ENCODE measurements at places on chromosomes 2 and 18. TPM values are rescaled to one million over a fixed set of nuclear protein-coding genes. Genes with fewer than 3 reads are reported as not detected.
A peak's percentile ranks its signal among the peaks of the same experiment; 100 is the strongest.

EML6 gene
- total RNA-seq = 6.6 TPM

SKOR2 gene
- total RNA-seq = not detected

- DNase-seq = no peak
These were observed 134.0 kb downstream of the C2orf74 start for GRCh38 chr2:61295981-61296380.

- DNase-seq = no peak
These were observed 44.8 kb upstream of the EHBP1 start for GRCh38 chr2:62660582-62661262.

DNA sequence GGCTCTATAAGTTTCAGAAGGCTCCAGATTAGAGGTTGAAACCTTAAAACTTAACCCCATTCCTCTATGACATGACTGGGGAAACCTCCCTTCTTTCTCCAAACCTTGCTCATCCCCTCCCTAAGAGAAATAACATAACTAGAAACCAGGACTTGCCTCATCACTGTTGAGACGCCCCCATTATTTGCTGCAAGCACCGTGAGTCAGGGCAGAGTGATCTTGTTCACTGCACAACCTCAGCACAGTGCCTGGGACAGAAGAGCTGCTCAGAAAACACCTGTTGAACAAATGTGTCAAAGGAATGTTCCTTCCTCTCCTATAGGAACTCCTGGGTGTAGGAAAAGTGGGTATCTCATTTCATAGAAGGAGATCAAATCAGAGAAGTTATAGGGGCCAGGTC is 132.7 kb upstream of the CTAGE1 start:
- DNase-seq = no peak

NT5C1B gene
- not detected for total RNA-seq

DNA sequence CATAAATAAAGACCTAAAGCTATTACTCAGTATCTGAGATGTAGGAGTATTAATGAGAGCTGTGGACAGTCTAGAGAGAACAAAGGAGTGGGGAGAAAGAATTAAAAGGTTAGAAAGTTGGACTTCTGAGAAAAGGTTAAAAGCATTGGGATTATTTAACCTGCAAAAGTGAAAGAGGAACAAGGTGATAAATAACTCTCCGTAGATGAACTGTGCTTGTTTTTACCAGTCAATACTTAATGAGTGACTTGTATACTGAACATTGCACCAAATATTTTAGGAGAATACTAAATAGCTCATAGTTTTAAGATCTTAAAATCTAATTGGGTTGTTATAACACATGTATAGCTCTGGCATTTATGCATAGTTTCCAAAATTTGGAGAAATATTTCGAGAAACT is 137.5 kb downstream of the GPD2 start:
- DNase-seq = no peak

- no peak for DNase-seq
These were observed 283.4 kb upstream of the MYT1L start for GRCh38 chr2:2614452-2614851.

TFCP2L1 gene
- 8.4 TPM for total RNA-seq

DNA sequence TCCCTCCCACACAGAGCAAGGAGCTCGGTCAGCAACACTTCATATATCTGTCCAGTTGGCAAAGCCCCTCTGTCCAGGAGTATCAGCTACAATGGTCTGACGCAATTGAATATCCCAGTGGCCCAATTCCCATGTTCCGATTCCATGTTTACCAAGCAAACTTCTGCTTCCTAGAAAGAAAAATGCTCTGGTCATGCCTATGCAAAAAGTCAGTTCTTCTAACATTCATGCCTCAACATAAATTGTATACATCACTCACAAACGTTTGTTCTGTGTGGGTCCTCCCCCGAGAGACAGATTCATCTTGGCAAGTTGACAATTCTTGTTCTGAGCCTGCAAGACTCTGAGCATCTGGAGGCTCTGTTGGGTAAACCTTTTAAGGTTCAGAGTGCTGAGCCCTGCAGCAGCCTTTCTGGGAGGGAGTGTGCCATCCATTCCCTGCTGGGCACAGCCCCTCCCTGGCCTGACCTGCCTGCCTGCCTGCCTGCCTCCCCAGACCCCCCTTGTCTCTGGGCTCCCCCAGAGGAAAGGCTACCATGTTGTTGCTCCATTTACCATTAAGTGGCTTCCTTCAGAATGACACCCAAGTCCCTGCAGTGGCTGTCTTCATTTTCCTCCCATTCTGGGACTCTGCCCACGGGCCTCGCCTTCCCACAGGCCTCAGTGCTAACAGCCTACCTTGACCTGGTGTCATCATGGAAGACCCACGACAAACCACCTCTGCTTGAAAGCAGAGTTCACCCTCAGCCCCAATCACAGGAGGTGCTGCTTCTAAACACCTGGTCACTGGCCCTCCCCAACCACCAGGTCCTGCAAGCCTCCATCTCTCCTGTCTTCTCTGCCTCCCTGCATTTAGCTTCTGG is 37.6 kb upstream of the TAF1B start:
- DNase-seq = no peak

DNA sequence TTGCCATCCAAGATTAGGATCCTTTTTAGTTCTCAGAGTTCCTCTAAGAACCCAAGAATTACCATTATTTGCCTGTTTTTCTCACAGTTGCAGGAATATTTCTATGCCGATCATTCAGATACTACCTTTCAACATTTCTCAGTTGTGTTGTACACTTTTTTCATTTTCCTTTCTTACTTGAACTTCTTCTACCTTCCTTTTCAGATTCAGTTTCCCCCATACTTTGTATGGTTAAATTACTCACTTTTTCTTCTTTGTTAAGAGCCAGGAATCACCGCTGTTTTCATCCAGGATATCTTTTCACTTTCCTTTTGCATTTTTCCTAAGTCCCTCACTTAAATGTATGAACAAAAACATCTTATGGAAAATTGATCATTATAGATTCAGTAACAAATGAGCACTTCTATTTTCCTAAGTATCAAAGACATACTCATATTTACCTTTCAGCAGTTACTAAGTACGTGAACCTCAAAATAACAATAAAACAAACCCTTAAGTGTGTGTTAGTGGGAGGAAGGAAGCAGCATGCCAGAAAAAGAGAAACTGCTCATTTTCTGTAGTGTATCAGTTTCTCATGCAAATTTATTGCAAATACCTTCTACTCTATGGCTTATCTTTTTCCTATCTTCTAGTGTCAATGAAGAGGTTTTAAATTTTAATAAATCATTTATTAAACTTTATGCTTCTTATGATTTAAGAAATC is 64.3 kb upstream of the STAT1 start:
- DNase-seq = no peak

ST8SIA3 gene
- not detected for total RNA-seq

DNA sequence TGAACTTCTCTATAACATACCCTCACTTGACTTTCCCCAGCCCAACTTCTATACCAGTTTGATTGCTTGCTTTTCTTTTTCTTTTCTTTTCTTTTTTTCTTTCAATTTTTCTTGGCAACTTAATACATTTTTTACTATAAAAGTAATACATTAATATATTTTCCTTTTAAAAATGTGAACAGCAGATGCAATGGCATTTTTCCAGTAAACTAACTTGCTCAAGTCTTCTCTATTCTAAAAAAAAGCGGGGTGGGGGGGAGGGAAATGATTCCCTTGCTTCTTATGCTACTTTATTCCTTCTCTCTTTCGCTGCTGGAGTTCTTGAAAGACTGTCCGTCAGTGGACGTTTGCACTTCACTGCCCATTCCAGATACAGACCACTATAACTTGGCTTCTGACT is 70.5 kb downstream of the RBMS1 start:
- DNase-seq = no peak

DNA sequence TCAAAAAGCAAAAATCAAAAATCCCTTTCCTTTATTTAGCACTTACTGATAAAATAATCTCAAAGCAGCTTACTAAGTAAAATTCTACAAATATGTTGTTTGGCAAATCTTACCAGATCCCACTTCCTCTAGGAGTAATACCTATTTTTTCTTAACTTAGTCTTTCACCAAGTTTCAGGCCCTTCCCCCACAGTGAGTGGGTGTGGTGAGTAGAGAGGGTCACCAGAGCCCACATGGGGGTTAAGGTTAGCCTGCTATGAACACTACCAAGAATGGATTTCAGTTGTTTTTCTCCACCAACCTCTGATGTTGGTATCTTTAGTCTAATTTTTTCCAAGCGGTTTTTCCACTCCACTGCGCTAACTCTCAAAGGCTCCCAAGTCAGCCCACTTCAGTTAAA is 23.2 kb downstream of the PIAS2 start:
- no peak for DNase-seq

GRCh38 chr18:74013955-74014354 is 133.7 kb downstream of the FBXO15 start:
- no peak for DNase-seq

DNA sequence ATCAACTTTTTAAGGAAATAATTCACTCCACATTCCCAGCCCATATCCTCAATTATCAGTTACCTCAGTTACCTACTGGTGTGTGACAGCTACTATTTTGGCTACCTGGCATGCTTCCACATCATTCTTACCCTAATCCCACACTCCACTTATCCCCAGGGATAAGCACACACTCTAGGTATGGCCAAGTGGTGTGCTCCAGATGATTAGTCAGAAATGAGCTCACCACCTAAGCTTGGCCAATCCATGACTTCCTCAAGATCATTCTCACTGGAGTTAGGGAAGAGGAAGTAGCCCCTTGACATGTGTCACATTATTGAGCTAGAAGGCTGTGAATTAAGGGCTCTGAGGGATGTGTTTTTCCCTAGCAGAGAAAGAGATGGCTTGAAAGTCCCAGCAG is 20.9 kb upstream of the SMAD4 start:
- no peak for DNase-seq

GRCh38 chr2:200300638-200301314 is 5.7 kb upstream of the SPATS2L start:
- peak; percentile 68 for DNase-seq

- no peak for DNase-seq
These were observed 61.8 kb upstream of the CTDP1 start for GRCh38 chr18:79617511-79618500.

SOX11 gene
- 0.02 TPM for total RNA-seq

- no peak for DNase-seq
These were observed 263.7 kb downstream of the ALK start for GRCh38 chr2:29657674-29658073.

REG3G gene
- total RNA-seq = 0.86 TPM

VAMP5 gene
- total RNA-seq = 1.9 TPM

GRCh38 chr2:113872201-113872600 is 17.7 kb upstream of the ACTR3 start:
- no peak for DNase-seq

GRCh38 chr18:9902832-9903231 is 11.0 kb upstream of the VAPA start:
- no peak for DNase-seq

- no peak for DNase-seq
These were observed 321.4 kb upstream of the EPHA4 start for GRCh38 chr2:221893501-221893900.

DNA sequence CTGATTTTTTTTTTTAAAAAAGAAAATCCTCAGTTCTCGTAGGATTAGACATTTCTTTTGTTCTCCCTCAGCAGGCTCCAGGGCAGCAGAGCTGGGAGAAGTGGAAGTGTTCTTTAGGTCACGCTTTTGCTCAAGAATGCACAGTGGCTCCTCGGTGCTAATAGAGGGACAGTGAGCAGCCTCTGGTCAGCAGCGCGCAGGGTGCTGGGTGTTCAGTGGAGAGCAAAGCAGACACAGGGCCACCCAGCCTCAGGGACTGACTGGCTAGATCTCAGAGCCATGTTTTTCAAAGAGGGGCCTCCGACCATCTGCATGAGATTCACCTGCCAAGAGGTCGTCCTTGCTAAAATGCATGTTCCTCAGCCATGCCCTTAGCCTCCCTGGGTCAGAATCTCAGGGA is 218.8 kb downstream of the HAUS1 start:
- no peak for DNase-seq

- no peak for DNase-seq
These were observed 15.8 kb downstream of the OTOF start for GRCh38 chr2:26462100-26462499.

UGT1A5 gene
- total RNA-seq = not detected

DNA sequence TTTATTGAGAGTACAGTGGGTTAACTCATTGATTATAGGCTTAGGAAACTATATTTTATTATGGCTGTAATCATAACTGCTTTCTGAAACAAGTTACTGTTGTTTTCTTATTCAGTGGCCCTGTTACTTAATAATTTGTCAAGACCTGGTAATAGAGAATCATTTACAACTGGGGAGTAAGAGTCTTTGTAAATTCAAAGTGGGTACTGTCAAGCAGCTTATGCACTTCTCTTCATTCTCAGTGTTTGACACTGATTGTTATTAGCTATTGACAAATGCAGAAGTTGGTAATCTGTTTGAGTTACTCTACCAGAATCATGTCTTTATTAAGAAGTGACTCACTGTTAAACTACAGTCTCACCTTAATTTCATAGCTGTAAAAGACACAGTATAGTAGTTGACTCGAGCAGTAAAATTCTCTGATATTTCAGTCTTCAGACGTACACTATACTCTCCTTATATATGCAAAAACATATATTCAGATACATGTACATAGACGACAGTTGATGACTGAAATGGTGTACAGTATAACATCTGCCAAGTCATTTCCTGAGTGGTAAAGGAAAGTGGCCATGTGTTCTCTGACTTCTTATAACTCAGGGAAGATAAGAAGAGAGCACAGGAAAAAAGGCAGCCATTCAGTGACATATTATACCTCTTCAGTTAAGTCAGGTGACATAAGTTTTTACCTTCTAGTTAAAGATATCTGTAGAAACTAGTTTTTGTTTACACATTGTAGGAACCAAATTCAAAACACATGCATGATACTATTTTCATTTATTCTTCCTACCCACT is 36.0 kb upstream of the TTC27 start:
- no peak for DNase-seq

GRCh38 chr2:9264301-9264700 is 57.7 kb downstream of the ASAP2 start:
- DNase-seq = no peak

VIT gene
- total RNA-seq = not detected

DNA sequence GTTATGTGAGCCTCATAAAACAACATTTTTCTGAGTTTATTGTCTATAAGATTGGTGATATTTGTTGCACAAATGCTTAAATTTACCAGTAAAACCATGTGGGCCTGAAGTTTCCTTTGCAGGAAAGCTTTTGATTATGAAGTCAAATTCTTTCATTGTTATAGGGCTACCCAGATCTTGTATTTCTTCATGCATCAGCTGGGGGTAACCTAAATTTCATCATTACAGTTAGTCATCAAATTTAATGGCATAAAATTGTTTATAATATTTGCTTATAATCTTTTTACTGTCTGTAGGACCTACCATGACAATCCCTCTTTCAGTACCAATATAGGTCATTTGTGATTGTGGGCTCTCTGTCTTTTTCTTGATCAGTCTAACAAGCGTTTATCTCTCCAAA is 47.8 kb downstream of the SMAD2 start:
- DNase-seq = no peak

EHD3 gene
- total RNA-seq = not detected

CNOT11 gene
- total RNA-seq = 57.8 TPM

PID1 gene
- 0.15 TPM for total RNA-seq

DNA sequence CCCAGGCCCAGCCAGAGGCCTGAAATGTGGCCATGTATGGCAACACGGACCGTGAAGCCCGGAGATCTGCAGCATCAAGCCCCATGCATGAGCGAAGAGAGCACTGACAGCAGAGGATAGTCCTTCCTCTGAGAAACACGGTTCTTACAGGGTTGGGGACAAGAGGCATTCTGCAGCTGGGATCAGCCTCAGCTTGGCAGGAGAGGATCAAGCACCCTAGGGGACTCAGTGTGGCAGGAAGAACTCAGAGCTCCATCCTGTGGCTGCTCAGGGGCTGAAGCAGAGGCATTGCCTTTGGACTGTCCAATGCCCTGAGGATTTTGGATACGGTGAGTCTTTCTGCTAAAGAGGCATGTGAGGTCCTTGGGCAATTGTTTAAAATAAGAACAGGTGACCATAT is 368.7 kb downstream of the ZNF516 start:
- no peak for DNase-seq

- DNase-seq = no peak
These were observed 29.0 kb downstream of the LPIN1 start for GRCh38 chr2:11775384-11775783.
